Progenitor cell of endocrine pancreas (in vitro differentiated cells): ENCODE measurements at places on chromosomes 16 and 17.

DNA sequence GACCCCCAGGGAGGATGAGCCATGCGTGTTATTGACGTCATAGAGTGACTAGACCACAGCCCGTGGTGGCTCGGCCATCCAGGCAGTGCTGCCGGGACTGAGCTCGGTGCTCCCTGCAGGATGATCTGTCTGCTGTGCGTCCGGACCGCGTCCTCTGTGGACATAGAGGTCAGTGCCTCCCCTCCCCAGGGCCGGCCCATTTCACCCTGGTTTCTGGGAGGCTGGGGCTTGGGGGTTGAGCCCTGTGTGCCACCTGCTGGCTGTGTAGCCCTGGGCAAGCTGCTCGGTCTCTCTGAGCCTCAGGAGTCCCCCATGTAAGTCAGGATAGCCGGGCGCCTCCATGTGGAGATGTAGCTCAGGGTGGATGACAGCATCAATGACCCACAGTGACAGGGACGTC lies 8.3 kb downstream of the TSC2 start:
- no peak for DNase-seq

DNA sequence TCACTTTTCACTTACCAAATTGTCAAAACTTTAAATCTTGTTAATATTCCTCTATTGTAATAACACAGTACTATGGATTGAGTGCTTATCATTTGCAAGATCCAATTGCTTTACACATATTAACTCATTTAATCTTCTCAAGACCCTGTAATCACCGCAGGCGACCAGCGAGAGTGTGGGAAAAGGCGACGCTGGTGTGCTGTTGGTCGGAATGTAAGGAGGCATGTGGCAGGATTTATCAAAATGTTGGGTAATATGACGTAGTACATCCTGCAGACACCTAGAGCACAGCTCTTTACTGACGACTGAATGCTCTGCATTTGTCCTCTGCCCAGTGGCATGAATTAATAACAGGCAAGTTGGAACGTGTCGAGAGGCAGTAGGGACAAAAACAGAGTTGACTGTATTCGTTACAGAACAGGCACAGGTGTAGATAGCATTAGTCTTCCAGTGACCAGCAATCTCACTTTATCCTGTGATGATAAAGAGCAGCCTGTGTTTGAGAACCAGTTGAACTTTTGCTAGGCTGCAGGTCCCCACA lies 80.3 kb downstream of the TNRC6C start:
- no peak for DNase-seq

GRCh38 chr17:40327735-40328385 lies 18.9 kb downstream of the RARA start:
- DNase-seq, result no peak

- DNase-seq, result no peak
Observed at GRCh38 chr17:62648251-62648955, 20.9 kb downstream of the MRC2 start.

DNA sequence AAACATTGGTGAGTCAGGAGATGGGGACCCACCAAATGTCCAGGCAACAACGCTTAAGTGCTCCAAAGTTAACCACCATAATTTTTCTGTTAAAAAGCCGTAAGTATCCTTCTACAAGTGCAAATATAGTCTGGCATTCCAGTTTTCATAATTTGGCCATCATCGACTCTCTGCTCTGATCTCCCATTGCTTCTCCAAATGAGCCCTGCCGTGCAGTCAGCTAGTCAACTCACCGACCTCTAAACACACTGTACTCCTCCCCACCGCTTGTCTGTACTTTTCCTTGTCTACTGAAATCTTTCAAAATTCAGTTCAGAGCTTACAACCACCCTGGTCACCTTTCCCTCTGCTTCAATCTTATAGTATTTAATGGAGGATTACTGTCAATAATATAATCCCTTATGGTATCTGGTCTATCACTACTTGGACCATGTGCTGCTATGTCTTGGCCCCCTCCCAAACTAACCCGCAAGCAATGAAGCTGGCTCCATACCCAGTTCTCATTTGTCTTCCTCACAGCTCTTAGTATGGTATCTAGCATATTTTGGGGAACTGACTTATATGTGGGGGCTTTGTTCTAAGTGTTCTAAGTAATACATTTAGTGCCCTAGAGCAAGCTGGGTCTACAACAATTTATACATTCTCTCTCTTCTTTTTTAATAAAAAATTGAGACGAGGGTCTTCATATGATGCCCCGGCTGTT lies 52.7 kb upstream of the SLC25A19 start:
- DNase-seq, result no peak

GRCh38 chr17:2406903-2407790 lies 6.3 kb upstream of the MNT start:
- DNase-seq, result no peak

DNA sequence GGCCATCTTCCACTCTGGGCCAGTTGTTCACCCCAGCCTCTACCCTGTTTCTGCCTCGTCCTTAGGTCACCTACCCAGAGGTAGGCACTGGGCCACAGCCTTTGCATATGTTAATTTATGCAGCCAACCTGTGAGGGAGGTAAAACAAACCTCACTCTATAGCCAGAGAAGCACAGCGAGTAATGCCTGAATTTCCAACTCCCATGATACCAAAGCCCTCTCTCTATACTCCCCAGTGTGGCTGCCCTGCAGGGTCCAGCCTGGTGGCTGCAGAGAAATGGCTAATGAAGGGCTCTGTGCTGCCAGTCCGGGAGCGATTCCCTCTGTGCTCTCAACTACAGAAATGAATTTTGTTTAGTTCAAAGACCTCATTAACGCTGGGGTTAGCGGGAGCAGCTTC lies 397.0 kb upstream of the CCL2 start:
- DNase-seq, result no peak

DNA sequence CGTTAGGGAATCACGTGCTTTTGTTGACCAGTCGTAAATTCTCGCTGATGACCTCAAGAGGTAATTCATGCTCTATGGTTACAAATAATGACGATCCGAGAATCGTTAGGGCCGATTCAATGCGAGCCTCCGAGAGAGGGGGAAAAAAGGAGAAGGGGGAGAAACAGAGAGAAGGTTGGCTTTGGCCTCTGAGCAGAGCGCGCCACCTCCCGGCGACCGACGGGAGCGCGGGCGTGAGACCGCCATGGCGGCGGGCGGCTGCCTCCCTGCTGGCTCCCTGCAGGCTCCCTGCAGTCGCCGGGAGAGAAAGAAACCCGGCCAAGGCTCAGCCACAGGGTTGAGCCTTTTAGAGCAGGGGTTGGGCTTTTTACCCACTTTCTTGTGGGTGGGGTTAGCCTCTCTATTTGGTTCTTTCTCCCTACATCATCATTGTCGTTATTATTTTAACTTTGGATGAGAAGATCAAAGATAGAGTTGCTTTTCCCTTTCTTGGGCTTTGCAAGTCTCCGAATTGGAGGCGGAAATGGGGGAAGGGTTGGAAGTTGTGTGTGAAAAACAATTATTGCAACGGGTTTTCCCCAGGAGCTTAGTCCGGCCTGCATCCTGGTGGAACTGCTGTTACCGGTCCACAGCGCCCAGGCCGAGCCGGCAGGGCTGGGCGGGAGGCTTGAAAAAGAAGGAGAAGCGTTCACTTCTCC lies 410 bp upstream of the HOXB5 start:
- peak; percentile 79 for DNase-seq

DNA sequence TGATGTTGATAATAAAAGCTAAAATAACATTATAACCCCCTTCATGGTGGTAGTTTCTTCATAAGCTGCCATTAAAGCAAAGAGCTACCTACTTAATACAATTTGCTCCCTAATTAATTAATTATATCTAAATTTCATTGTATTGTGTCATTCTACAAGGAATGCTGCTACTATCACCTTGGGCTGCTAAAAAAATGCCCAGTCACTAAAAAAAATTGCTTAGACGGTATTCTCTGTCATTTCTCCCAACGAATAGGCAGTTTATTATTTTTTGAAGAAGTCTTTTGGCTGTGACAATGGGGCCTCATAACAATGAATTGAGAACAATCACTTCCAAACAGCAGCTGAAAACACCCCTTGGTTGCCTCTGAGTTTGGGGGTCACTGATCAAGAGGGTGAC lies 59.5 kb downstream of the XYLT1 start:
- DNase-seq, result no peak

DNA sequence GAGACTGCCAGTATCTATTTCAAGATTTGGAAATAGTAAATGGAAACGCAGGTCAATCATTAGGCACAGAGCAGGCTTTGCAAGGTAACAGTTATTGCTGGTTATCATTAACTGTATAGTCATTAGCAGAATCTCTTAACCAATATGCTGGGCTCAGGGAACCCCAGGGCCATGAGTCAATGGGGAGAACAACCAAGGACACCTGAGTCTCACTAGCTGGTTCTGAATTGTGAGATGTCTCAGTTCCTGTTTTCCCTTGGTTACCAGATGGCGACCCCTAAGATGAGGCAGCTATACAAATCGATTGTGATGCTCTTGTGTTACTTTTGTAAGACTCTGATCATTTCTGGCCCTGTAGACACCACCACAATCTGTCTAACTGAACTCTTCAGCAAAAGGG lies 385.3 kb downstream of the HAPSTR1 start:
- DNase-seq, result no peak

DNA sequence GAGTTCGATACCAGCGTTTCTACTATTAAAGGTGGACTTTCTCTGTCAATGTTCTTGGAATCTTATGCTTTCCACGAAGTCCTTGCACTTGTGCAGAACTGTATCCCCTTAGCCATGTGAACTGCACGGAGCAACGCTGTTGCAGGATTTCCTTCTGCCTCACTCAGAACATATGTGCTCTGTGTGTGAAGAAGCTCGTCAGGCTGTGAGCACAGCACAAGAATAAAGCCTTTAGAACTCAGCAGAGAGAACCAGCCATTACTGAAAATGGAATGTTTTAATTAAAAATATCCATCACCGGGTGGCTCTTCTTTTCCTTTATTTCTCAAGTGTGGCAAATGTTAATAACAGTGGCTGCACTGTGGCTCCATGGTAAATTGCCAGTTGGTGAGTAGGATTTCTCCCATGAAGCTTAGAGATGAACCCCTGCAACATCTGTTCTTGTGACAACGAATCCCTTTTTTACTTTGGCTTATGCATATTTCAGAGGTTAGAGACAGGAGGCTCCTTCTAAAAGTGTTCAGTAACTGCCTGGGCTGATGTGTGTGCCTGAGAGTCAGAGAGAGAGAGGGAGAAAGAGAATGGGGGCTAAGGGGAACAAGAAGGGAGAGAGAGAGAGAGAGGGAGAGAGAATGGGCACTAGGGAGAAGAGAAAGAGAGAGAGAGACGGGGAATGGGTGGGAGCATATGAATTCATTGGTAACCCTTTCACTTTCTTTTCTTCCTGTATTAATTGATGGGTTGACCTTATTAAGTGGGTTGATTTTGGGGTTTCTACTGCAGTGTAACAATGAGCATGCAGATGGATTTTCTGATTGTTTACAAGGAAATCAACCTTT lies 50.0 kb downstream of the RPTOR start:
- DNase-seq, result no peak

DNA sequence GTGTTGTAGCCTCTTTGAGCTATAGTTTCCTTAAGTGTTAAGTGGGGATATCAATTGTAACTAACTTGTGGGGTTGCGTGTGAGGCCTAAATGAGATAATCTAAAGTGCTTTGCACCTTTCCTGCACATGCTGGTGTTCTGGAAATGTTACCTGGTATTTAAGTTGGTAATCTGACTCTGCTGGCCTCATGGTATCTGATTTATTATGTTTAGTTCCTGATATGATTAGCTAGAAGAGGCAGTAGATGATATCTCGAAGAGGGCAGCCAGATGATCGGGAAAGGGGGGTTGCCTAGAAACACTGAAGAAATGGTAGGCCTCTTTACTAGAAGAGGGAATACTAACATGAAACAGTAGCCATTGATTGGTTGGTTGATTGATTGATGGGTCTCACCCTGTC lies 65.4 kb upstream of the CLEC18A start:
- no peak for DNase-seq

GRCh38 chr17:63974594-63975192 lies 2.0 kb upstream of the SCN4A start:
- no peak for DNase-seq

- no peak for DNase-seq
Observed at GRCh38 chr17:48470388-48471034, 40.5 kb upstream of the SKAP1 start.

- no peak for DNase-seq
Observed at GRCh38 chr17:72707881-72708280, 384.6 kb downstream of the SLC39A11 start.

DNA sequence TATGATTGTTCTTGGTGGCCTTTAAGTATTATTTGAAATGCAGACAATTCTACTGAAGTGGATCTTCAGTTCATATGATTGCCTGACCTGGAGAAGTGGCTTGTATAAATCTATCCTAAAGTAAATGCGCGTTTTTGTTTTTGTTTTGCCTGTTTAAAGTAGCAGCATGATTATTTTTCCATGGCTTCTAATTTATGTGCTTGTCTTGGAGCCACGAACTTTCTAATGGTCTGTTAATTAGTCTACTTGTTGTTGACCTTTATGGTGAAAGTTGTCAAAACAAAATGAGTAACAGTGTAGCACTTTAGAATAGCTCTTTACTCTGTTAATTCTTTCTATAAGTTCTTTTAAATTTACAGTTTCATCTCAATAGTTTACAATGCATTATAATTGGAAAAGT lies 1.7 kb downstream of the PRKAR1A start:
- no peak for DNase-seq

GRCh38 chr16:58417600-58417999 lies 25.3 kb downstream of the GINS3 start:
- no peak for DNase-seq

DNA sequence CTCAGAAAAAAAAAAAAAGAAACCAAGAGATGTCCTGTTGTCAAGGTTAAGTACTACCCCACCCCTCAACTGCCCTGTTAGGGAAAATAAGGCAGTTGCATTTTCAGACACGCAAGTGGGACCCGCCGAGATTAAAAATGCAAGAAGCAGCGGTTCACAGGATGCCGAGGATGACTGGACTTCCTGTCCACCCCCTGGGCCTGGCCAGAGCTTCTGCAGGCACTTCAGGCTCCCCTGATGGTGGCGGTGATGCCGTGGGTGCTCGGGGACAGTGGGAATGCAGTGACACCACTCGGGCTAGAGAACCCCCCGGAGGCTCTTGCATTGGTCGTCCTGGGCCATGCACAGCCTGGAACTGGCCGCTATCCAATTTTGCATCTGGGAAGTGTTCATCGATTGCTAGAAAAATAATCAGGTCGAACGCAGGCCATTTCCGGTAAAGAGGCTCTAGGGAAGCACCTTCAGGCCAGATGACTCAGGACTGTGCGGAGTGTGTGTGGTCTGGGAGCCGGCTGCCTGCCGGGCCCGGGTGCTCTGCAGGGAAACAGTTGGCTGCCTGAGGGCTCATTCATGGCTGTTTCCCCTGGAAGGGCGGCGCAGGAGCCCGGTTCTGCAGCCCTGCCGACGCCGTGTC lies 13.4 kb upstream of the CRISPLD2 start:
- DNase-seq, result no peak

GRCh38 chr17:75776386-75777295 lies 8.0 kb upstream of the UNK start:
- no peak for DNase-seq

DNA sequence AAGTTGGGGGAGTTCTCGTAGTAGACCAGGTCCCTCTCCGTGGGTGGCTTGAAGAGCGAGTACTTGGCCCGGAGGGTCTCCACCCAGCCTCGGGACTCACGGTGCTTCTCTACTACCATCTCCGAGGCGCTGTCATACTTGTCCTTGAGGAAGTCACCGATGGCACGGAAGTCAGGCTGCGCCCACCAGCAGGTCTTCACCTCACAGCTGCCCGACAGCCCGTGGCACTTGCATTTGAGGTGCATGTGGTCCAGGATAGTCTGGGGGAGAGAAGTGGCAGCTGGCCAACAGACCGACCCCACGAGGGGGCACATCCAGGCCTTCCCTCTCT lies 50.0 kb downstream of the WNT3 start:
- DNase-seq, result no peak
